ENCODE measurements at places on chromosomes 2 and 18. TPM values are rescaled to one million over a fixed set of nuclear protein-coding genes. Genes with fewer than 3 reads are reported as not detected.

Gene SLC5A7
- total RNA-seq = not detected

Gene ARL4C
- 43.2 TPM for total RNA-seq

Gene CCBE1
- total RNA-seq = not detected

Gene NCKAP5
- total RNA-seq = not detected

Gene C2orf80
- total RNA-seq = not detected

Gene DYNAP
- not detected for total RNA-seq

Gene C1QL2
- not detected for total RNA-seq

Gene HAAO
- 0.26 TPM for total RNA-seq

Gene CHRNG
- not detected for total RNA-seq

Gene VPS54
- 14.3 TPM for total RNA-seq

Gene CROCC2
- total RNA-seq = not detected

Gene CNGA3
- not detected for total RNA-seq

Gene LINC00305
- total RNA-seq = not detected

Gene CTLA4
- total RNA-seq = 104 TPM

Gene RHBDD1
- 44.7 TPM for total RNA-seq

Gene USP40
- 11.3 TPM for total RNA-seq

Gene ALKAL2
- total RNA-seq = 0.28 TPM

Gene RTP5
- total RNA-seq = 0.07 TPM

Gene EGR4
- 1.2 TPM for total RNA-seq

Gene DNER
- total RNA-seq = not detected

Gene CIDEA
- total RNA-seq = not detected

Gene FAM168B
- total RNA-seq = 82.3 TPM

Gene PAX8
- 0.45 TPM for total RNA-seq

Gene ANKRD12
- total RNA-seq = 60.8 TPM

Gene CTAGE1
- not detected for total RNA-seq

Gene CABYR
- total RNA-seq = 1.3 TPM

Gene PPP1R1C
- total RNA-seq = not detected

Gene MEMO1
- total RNA-seq = 65.8 TPM

Gene CXCR1
- not detected for total RNA-seq

Gene PROKR1
- total RNA-seq = not detected

Gene LRRC30
- not detected for total RNA-seq

Gene AOX1
- not detected for total RNA-seq

Gene NMUR1
- not detected for total RNA-seq

Gene LAMA1
- total RNA-seq = not detected

Gene IL1R1
- 1.7 TPM for total RNA-seq

Measured in activated CD4-positive, alpha-beta T cell treated with anti-CD3 and anti-CD28 coated beads, Interleukin-2, amount 10 ng/mL, durations not matched to agents 24 days and 14 days (primary cell).